ENCODE measurements at places on chromosomes 2 and 18.

GRCh38 chr18:53038608-53039007 lies 698.6 kb downstream of the DCC start:
- no peak for DNase-seq

GRCh38 chr2:212939777-212940531 lies 211.5 kb downstream of the IKZF2 start:
- no peak for DNase-seq

DNA sequence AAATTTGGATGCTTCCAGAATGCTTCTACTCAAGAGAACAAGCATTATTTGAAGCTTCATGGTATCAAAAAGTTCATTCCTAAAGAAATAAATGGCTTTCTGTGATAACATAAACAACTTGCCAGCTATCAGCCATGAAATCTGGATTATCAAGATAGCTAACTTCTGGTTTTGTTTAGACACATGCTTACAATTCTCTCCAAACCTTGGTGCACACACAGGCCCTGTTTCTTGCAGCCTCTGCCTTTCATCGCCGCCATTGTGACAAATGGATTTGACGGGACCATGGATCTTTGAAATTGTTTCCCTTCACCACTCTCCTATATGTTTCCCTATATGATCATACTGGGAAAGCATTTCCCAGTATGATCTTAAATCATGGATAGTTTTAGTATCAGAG lies 47.9 kb upstream of the CABLES1 start:
- DNase-seq = no peak

DNA sequence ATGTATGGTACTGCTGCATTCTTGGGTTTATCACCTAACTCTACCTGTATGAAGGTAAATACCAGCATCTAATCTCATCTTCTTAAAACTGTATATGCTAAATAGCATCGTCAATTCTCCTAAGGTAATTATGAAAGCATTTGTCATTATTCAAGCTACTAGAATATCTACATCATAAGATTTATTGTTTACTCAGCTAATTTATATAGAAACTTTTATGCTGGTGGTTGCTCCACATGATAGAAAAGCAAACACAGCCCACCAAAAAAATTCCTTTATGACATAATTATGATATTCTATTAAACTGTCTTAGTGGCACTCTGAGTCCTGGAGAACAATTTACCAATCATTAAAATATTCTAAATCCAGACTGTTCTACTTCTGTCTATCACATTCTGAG lies 1226.1 kb upstream of the NRXN1 start:
- DNase-seq = no peak

GRCh38 chr2:181988154-181988924 lies 2.7 kb downstream of the PPP1R1C start:
- no peak for DNase-seq

DNA sequence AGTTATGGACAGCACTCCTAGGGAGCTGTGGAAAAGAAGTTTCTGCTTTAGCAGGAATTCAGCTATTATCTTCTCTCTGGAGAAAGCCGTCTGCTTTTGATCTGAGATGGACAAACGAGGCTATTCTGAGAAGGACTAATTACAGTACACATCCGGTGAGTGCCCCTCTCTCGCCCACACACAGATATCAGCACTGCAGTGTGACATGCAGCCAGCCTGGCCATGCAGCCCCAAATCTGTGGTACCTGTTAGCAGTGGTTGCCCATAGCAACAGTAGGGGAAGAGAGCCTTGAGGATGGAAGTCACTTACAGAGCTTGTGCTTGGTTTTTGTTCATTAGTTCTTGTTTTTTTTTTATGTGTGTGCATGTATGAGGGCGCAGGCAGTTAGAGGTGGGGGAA lies 73.9 kb upstream of the TRIB2 start:
- no peak for DNase-seq

DNA sequence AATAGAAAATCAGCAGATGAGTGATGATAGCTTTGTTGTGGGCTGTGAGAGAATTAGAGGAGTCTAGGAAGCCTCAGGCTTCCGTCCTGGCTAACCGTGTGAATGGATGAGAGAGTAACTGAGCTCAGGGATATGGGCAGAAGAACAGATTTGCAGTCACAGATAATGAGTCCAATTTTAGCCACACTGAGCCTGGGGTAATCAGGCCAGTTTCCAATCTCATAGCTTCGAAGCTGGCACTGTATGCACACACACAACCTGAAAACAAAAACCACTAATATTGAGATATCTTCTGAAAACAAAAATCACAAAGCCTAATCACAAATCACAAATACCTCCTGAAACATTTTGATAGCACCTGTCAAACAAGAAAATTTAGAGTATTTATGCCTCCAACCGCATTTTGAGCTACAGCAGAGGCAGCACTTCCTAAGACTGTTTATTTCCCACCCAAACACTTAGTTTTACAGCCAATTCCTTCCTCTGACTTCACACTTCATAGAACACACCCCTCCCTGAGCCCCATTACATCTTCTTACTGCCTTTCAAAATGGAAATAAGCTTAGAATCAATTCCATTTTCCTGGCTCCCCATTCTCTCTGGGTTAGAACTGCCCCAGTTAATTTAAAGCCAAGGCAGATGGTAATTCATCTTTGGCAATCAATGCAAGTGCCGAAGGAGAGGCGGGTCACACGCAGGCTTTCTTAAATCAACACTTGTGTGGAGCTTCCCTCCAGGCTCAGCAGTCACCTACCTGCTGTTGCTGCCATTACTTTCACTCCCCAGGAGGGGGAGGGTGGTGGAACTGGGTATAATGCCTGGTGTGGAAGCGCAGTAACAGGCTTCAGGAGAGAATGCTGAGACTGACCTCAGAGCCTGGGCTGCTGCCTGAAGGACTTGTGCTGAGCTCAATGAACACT lies 18.9 kb downstream of the TTR start:
- DNase-seq = no peak
